ENCODE measurements at places on chromosomes 11 and 22.

DNA sequence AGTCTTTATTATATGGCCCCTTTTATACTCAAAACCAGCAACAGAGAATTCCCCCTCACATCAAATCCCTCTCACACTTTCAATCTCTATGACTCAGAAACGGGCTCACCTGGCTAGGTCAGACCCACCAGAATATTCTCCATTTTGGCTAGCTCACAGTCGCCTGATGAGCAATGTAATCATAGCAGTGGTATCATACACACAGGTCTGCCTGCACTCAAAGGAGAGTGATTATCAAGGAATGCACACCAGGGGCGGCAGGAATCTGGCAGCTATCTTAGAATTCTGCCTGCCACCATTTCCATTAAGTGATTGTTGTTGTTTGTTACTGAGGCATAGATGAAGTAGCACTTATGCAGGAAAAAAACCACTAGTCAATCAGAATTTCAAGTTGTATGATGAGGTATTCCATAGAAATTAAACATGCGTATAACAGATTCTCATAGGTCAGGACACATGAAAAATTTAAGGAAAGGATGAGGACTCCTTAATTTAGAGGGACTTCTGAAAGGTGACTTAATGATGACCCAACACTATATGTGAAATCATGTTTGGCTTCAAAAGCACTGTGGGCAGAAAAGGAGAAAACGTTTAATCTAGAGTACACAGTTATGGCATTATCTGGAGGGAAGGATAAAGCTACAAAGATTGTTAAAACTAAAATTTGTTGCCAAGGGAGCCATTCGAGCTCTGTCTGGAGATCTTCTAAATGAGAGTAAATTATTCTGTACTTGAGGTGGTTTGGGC lies 185.8 kb upstream of the DDI1 start:
- DNase-seq, result no peak

GRCh38 chr11:68326334-68327215 lies 14.2 kb downstream of the LRP5 start:
- no peak for DNase-seq

GRCh38 chr11:95157824-95158223 lies 68.2 kb downstream of the ENDOD1 start:
- peak; percentile 16 for DNase-seq

GRCh38 chr11:3145206-3145520 lies 19.9 kb downstream of the OSBPL5 start:
- DNase-seq, result no peak

- DNase-seq, result no peak
These were observed 33.8 kb downstream of the DNHD1 start for GRCh38 chr11:6530848-6531247.

GRCh38 chr11:122226810-122227379 lies 110.9 kb upstream of the BLID start:
- DNase-seq, result no peak
